K562 (cell line): ENCODE measurements at places on chromosomes 1 and 21. TPM values are rescaled to one million over a fixed set of nuclear protein-coding genes. Genes with fewer than 3 reads are reported as not detected.

- DNase-seq, result no peak
These were observed 62.2 kb downstream of the ELK4 start for GRCh38 chr1:205569411-205570172.

- peak; percentile 69 for DNase-seq
These were observed 69.8 kb downstream of the CR1 start for GRCh38 chr1:207565546-207566468.

DNA sequence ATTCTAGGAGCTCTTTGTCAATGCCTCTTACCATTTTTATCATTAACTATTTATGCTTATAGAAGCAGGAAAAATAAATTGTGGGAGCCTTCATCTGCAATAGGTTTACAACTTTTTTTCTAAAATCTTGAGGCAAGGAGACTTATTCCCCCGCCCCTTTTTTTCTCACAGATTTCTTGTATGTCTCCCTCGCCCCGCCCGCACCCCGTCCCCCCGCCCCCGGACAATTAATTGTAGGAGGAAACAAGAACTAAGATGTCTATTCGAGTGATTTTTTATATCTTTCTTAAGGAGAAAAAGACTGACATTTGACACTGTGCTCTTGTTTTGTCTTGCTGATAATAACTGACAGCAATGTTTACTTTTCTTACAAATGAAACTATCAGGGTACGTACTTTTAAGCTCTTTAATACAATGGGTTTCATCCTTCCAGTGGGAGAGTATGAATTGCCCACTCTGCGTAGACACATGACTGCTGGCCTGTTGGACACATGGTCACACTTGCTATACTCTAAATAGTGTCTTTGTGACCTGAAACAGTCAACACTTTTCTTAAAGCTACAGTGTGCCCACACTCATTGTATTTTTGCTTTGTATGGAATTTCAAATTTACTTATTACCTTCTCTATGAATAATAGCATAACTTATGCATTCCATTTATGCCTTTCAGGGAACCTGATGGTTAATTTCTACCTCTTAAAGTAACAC, 1.5 kb upstream of the IVNS1ABP start:
- DNase-seq, result peak; percentile 36

DNA sequence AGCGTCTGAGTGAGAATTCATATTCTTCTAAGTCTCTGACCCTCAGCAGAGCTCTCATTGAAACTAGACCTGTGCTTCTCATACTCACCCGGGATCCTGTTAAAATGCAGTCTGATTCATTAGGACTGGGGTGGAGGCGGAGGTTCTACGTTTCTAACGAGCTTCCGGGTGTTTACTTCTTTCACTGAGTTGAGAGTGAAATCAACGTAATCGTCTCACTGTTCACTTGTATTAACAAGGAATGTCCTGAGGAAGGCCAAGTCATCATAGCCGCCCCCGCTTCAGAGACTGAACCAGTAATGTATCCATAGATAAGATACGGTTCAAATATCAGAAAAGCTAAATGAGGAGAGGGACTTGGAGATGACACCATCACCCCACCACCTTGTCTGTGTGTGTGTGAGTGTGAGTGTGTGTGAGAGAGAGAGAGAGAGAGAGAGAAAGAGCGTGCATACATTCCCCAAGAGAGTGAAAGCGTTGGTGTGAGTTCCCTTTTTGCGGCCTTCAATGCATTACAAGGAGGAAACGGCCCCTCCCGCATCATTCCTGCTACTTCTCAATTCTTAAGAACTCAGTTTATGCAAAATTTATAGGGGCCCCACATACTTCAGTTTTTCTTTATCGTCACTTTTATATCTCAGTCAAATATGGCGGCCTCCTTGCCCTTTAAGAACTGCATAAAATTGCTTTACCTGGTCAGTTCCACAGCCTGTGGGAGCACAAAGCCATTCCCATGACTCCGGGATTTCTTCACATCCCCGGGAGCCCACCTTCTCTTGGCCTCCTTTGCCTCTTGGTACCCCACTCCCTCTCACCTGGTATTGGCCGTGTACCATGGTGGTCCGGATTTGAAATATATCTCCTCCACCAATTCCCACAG, 19.8 kb downstream of the KMO start:
- DNase-seq, result peak; percentile 79

- no peak for DNase-seq
These were observed 47.6 kb downstream of the KCNJ6 start for GRCh38 chr21:37868446-37869295.

- peak; percentile 12 for DNase-seq
These were observed 289.8 kb downstream of the NTNG1 start for GRCh38 chr1:107430540-107431228.

- no peak for DNase-seq
These were observed 641 bp upstream of the CFAP107 start for GRCh38 chr1:12745126-12745991.

GRCh38 chr1:44423591-44424537, 18.8 kb downstream of the RNF220 start:
- DNase-seq, result no peak

- DNase-seq, result no peak
These were observed 5.9 kb downstream of the SPATA46 start for GRCh38 chr1:162370721-162371120.

Gene NBPF8
- polyA plus RNA-seq, result 9.1 TPM in 2 replicates

Gene FOXO6
- polyA plus RNA-seq, result 0.13 and 0.43 TPM in 2 replicates

Gene WNT9A
- polyA plus RNA-seq, result 0.07 and 0.17 TPM in 2 replicates

Gene SIK1
- 0.66 and 1.8 TPM in 2 replicates for polyA plus RNA-seq

Gene TDRD10
- polyA plus RNA-seq, result not detected in 2 replicates

Gene ANKRD65
- not detected in 2 replicates for polyA plus RNA-seq

Gene C1orf21
- polyA plus RNA-seq, result 0.01 TPM in 1 of 2 replicates, not detected in the other
